ENCODE measurements at places on chromosomes 11 and 22.

DNA sequence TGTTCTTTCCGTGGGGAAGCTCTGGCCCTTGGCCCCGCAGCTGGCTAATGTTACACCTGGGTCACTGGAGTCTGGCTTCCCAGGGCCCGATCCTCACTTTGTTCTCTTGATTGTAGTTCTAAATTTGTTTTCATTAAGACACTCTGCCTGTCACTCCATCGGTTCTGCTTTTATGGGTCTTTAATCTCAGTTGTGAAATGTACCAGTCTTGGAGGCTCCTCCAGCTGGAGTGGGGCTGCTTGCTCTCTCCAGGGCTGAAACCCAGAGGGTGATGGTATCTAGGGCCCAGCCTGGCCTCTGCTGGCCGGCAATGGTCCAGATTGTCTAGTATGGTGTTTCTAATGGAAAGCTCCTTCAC, 352.9 kb downstream of the TENM4 start:
- DNase-seq = no peak

DNA sequence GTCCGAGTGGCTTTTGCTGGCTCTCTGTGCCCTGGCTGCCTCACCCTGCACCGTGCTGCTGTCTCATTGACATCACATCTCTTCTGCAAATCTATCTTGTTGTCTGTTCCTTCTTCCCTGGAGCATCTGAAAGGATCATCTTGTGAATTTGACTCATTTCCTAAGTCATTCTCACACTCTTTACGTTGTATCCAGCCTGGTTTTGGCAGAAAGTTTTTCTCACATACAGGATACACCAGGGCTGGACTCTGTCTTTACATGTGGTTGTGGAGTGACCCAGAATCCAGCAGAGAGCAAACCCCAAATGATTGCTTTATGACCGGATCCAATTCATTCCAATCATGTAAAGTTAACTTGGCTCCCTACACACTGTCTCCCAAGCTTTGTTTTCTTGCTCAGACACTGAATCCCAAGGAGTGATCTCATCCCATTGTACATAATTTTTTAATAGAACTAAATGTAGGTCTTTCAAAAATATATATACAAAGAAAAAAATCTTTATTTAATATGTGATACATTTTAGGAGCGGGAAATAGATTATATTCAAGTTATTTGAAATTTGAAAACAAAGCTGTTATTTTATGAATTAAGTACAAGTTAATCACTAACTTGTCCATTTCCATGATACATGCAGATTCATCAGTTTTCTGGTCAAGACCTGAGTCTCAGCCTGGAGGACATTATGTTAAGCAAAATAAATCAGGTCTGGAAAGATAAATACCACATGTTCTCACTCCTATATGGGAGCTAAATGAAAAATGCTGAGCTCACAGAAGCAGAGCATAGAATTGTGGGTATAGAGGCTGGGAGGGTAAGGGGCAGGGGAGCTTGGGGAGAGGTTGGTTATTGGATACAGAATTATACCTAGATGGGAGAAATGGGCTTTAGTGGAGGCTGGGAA, 2.9 kb upstream of the RFPL1 start:
- no peak for DNase-seq

DNA sequence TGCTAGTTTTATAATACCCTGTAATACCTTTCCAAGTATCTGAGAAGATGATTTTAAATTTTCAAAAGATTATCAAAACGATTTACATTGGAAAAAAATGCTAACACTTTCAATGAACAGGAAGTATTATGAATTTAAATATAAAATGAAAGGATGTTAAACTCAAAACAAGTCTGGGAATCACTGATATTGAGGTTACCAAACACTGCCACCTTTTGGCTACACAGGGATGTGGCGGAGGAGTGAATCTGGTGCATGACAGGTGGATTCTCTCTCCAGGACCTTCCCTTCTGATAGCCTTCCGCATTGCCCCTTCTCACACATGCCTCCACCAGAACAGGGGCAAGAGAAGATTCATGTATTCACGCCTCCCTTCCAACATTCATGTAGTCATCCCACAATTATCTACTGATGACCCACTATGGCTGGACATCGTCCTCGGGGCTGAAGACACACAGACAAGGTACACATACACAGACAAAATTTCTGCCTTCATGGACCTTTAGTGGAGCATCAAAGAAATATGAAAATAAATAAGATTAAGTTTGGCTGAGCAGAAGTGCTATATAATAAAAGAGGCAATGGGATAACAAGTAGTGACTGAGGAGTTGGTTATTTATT, 34.7 kb downstream of the ATG16L2 start:
- DNase-seq = no peak

DNA sequence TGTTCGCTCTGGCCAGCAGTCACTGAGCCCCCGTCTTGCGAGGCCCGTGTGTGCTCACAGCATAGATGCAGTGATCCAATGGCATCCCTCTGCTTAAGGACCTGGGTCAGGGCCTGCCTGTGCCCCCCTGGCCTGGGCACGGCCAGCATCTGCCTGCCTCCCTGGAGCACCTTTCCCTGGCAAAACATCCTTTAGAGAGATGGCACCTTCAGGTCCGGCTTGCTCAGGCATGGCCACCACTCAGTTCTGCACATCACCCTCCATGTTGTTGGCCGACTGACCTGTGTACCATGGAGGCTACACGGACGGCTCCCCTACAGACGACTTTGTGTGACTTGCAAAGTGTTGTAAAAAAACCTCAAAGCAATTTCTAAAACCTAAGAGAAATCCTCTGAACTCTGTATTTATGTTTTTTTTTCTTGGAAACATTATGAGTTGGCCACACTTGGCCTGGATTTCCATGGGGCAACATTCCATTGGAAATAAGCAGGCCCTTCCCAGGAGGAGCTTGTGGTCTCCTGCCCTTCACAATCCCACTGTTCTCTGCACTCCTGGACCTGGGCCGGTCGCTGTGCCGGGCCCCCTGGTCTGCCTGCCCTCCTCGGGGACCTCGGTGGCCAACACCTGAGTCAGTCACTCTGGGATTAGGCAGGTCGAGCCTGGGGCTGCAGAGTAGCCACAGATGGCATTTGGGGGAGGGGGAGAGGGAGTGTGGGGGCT, 592.4 kb downstream of the TBC1D22A start:
- DNase-seq = no peak

DNA sequence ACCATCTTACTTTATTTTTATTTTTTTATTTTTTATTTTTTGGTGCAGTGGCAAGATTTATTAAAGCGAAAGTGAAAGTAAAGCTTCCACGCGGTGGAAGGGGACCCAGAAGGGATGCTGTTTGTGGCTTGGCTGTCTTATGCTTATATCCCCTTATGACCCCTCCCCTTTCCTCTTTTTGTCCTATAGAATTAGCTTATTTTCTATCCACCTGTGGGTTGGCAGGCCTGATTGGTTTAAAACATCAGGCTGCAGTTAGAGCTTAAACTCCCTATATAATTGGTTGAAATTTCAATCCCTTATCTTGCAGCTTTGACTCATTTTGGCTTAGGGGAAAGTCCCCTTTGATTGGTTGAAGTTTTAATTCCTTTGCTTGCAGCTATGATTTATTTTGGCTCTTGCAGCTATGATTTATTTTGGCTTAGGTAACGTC, 50.5 kb downstream of the NNMT start:
- no peak for DNase-seq

- no peak for DNase-seq
Observed at GRCh38 chr11:60923800-60924109, 505 bp upstream of the TMEM132A start.

DNA sequence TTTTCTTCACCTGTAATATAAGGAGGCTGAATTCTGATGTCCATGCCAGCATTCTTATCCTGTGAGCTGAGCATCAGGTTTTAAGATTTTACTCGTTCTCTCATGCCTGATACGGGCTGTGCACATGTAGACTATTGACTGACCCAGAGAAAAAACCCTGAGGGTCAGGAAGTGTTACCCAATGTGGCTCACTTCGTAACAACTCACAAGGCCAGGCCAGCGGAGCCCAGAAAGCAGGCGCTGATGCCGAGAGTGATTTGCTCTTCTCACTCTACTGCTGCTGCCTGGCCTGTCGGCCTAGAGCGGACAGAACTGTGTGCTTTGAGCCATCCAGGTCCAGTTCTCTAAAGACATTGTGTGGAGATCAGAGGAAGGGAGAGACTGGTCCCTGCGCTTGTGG, 10.8 kb downstream of the THYN1 start:
- no peak for DNase-seq

DNA sequence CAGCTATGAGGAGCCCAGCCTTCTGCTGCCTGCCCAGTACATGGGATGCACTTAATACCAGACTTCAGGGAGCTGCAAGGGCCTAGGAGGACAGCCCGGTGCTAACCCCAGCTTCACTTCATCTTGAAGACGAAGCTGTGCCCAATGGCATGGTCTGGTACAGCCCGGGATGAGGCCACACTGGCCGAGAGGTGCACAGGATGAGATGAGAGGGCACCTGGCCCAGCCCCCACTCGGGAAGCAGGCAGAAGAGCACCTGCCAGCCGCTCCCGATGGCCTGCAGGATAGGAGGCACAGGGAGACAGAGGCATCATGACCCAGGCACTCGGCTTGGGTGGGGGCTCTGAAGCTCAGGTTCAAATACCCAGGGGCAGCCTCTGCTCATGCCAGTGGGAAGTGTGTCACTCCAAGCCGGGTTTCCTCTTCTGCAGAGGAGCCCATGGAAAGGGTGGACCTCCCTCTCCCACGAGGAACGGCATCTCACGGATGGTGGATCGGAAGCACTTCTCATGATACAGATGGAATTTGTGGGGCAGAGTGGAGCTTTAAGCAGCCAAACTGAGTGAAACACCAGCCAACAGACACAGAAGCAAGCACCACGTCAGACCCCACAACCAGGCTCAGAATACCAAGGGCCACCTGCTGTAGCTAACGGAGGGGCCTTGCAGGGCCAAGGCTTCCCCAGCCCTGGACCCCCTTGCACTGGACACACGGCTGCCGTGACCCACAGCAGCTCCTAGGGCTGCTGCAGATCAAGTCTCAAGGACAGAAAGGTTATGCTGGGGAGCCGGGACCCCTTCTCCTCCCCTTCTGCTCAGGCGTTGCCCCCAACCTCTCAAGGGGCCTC, 875.2 kb downstream of the BRD1 start:
- DNase-seq = no peak

DNA sequence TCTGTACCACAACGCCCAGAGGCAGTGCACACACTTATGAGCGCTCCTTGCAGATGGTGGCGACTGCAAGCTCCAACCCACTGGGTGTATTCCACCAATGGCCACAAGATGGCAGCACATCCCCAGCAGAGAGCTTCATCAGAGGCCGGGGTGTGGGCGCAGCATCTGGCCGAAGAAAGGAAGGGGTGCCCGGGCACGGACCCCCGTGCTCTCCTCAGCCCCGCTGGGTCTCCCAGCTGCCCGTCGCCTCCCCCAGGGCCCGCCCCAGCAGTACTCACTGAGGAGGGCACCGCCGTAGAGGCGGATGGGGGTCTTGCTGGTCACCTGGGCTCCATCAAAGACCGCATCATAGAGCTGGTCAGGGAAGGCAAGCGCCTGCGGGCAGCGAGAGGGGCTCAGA, 14.2 kb downstream of the TP53I11 start:
- peak; percentile 78 for DNase-seq

DNA sequence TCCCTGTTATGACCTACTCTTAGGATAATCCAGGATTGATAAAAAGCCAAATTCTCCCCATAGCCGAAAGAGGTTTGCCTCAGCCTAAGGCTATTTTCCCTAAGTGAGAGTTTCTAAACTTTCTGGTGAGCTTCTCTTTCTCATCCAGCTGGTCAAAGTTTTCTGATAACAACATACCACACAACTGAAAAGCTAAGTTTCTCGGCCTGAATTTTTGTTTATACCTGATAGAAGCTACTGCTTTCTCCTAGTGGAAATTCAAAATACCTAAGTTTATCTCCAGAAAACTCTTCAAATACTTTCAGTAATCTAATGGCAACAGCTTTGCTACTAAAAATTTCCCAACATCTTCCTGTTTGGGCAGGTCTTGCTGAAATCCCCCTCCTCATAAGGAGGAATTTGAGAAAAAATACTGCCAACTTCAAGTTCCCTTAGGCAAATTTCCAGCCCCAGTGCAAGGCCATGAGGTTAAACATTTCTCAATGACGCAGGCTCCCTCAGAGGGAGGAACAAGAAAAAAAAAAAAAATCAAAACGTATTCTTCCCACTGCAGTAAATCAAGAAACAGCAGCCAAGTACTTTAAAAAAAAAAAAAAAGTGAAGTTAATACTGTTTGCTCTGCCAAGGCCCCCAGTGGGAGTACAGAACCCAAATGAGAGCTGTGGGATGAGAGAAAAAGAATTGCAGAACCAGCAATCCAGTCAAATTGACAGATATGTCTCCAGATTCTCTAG, 127.0 kb downstream of the MRTFA start:
- DNase-seq = no peak
